ENCODE measurements at places on chromosomes 7 and 10.

DNA sequence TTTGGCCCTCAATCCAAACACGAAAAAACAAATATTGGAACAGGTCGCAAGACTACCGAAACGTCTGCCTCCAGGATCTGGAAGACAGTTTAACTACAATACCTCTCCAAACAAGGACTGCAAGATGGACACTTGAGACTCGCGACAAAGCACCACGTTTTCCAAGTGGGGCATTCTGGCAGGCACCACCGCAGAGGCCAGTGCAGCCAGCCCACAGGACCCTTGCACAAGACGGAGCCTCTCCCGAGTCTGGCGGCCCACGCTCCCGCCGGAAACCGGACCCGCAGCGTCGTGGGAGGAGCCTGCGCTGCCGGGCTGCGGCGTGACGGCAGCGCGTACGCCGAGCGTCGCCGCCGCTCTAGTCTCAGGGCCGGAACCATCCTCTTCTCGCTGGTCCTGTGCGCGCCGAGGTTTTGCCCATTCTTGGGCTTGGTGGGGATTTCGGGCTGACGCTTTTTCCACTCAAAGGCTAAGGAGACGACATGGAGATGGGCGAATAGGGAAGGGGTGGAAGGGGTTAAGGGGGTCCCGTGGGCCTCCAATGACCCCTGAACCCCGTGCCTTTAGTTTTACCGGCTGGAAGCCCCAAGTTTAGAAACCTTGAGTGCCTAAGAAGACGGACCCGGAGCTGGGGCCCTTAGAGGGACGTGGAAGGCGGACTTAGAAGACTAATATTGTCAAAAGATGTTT lies at the start of gene ORC5:
TSS of gene ORC5 (minus strand) at position 283 of the 690 bp plus-strand sequence. CDS start at position 174, 109 bp downstream.
- peak; percentile 71 for DNase-seq

- DNase-seq: no peak
These were observed 2.5 kb upstream of the CYP26C1 start for GRCh38 chr10:93058139-93058538.

GRCh38 chr7:18995270-18995671 lies 122.2 kb downstream of the TWIST1 start:
- DNase-seq: no peak

DNA sequence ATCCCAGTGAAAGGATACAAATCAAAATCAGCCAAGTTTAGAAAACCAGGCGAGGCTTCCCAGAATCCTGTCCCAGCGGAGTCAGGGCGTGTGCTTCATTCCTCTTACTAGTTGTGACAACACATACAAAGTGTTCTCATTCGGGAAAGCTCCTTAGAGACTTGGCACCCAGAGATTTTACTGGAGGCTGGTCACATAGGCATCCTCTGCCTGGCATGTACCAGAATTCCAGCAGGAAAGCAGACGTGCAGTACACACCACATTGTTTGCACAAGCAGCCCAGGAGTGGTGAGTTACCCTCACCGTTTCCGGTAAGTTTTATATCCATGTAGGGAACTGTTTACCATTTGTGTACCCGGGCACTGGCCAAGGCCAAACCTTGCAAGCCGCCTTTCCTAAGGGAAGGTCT lies 34.9 kb downstream of the MMRN2 start:
- DNase-seq: no peak

DNA sequence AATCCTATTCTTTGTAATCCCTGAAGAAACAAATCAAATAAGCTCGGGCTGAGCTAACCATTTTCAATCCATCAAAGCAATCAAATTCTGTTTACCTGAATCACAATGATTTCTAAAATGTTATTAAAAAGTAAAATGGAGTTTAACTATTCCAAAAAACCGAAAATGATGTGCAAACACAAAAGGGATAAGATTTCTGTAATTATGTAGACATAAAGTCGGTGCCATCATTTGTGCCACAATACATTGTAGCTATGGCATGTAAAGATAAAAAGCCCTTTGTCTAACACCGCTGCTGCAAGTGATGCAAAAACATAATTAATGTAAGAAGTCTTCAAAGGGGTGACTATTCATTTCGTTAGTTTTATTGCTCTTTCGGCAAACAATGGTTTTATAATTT lies 125.1 kb upstream of the FAM204A start:
- DNase-seq: no peak

- DNase-seq: no peak
These were observed 285.2 kb downstream of the USP6NL start for GRCh38 chr10:11326241-11326640.

DNA sequence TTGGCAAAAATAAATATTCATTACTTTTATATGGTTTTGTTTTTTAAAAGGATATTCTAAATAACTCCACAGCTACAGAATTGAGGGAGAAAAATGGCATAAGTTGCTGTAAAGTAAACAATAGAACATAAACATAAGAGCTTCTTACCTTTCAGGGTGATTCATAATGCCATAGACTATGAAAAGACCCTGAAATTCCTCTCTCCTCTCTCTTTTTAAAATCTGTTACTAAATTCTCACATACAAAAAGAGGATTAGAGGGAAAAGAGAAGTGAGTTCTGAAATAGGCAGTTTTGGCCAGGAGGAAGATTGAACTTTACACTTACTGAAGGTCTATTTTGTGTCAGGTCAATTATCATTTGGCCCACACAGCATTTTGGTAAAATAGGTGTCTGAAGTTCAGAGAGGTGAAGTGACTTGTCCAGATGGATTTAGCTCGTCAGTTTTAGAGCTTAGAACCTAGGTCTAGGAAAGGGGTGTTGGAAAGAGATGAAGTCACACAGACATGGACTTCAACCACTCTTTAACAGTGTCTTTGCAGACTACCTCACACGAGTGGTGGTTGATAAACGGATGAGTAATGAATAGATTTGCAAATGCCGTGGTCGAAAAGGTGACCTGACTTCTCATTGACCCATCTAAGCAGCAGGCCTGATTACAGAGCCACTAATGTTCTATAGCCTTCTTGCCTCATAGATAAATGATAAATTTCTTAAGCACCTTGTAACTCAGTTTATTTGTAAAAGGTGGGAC lies 190.6 kb upstream of the CCDC6 start:
- no peak for DNase-seq

GRCh38 chr10:71314694-71315225 lies 4.3 kb upstream of the SLC29A3 start:
- no peak for DNase-seq

GRCh38 chr7:84043661-84044191 lies 150.9 kb downstream of the SEMA3A start:
- no peak for DNase-seq
